Breast epithelium (tissue), 4 donors: ENCODE measurements at places on chromosomes 4 and X.

DNA sequence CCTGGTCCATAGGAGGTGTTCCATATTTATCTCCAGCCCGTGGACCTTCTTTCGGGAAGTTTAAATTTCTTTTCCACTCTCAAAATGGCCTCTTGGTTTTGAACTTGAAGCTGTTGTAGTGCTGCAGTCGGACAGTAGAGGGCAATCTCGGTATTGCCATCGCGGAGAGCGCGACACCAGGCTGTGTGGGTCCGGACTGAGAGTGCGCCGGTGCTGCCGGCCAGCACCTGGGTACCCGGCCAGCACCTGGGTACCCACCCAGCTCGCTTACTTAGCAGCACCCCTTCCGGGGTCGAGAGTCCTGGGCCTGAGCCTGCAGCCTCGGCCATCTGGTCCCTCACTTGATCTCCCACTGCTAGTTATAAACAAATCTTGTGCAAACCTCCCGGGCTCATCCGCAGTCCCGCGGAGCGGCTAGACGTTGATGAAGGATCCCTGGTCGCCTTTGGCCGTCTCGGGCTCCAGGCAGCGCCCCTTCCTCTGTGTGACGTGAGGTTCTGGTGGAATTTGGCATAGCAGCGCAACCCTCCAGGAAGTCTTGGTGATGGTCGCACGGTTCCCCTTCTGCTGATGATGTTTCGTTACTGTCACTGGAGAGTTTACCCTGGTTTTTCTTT, 18.0 kb downstream of the FAM9A start:
- DNase-seq, result no peak

- no peak for DNase-seq
Measured at GRCh38 chrX:154310616-154311536, 15.3 kb downstream of the TKTL1 start.

- DNase-seq, result no peak
Measured at GRCh38 chr4:75727073-75727472, 2.7 kb downstream of the USO1 start.

GRCh38 chrX:39677978-39678791, 419.6 kb downstream of the BCOR start:
- no peak for DNase-seq

DNA sequence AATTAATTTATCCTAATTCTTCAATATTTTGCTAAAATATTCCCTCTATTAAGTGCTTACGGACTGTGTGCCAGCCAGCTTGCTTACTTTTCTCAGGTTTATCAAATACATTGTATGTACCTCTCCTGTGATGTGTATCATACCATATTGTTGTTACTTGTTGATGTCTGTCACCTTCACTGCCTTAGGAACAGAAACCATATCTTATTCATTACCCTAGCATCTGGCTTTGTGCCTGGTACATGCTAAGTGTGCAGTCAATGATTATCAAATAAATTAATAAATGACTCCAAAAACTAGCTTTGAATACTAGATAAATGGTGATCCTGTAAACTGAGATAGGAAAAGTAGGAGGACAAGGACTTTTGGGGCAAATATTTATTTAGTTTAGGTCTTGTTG, 6.9 kb downstream of the CLCN3 start:
- DNase-seq, result no peak

DNA sequence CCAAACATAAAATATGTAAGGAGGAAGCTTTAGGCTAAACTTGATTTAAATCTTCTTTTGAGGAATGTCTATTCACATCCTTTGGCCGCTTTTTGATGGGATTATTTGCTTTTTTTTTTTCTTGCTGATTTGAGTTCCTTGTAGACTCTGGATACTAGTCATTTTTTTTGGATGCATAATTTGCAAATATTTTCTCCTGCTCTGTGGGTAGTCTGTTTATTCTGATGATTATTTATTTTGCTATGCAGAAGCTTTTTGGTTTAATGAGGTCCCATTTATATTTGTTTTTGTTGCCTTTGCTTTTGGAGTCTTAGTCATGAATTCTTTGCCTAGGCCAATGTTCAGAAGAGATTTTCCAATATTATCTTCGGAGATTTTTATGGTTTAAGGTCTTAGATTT, 144.9 kb downstream of the MAGEC2 start:
- no peak for DNase-seq

- DNase-seq, result no peak
Measured at GRCh38 chr4:143438710-143439109, 74.8 kb upstream of the SMARCA5 start.

- DNase-seq, result no peak
Measured at GRCh38 chr4:75376543-75376942, 137.7 kb downstream of the RCHY1 start.

DNA sequence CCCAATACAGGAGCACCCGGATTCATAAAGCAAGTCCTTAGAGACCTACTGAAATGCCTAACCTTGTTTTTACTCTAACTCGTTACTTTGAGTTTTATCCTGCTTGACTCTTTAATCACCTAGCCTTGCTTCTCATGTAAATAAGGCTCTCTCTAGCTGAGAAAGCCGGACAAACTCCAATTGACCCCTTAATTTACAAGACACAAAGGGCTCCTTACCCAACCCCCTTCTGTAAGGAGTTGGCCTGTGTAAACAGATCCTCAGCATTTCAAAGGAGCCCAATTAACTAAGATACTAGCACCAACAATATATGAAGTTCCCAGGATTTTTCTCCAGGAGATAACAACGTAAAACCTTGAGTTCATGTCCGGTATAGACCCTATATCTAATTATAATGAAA, 61.7 kb downstream of the CT47B1 start:
- no peak for DNase-seq

GRCh38 chr4:165874072-165874790, 1.2 kb downstream of the TLL1 start:
- DNase-seq, result no peak

DNA sequence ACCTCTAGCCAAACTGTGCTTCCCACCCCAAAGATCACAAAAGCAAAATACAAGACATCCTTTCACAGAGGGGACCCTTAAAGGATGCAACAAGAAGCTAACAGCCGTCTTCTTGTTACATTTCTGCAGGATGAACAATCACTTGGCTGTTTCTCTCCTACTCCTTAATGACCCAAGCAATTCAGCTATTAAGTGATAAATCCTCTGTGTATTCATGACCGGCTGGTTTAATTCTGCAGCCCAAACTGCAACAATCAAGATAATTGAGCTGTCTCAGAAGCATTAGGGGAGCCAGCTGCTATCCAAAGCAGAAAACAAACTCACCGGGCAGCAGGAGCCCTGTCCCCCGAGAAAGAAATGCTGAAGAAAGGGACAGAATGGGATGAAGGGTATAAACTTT, 85.9 kb upstream of the ACSL4 start:
- no peak for DNase-seq

DNA sequence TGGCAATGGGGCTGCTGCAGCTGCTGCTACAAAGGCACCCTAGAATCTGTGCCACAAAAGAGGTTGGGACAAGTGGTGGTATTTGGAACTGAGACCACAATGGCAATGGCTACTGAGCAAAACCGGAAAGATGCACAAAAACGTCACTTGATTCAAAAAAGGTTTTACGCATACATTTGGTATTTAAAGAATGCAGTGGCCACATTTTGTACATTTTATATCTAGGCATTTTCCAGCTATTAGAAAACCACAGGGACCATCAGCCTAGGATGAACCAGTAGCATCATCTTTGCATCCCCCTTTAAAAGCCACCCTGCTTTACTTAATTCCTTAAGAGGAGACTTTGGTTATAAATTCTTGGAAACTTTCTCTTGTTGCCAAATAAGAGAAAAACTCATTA, 104.8 kb upstream of the CXCL13 start:
- no peak for DNase-seq

GRCh38 chrX:31658360-31658759, 586.5 kb upstream of the FTHL17 start:
- no peak for DNase-seq

DNA sequence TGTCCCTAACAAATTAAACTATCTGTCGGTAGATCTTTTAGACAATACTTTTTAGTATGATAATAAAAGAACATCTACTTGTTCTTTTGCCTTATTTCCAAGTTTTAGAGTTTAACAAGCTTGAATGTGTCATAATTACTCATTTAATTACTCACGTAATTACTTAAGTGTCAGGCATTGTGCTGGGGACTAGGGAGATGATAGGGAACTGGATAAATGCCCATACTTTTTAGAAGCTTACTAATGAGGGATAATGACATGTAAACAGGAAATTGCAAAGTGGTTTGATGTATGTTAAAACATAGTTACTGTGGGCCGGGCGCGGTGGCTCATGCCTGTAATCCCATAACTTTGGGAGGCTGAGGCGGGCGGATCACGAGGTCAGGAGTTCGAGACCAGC, 158.3 kb downstream of the DMD start:
- no peak for DNase-seq

GRCh38 chr4:183429489-183429888, 14.9 kb upstream of the CDKN2AIP start:
- no peak for DNase-seq

DNA sequence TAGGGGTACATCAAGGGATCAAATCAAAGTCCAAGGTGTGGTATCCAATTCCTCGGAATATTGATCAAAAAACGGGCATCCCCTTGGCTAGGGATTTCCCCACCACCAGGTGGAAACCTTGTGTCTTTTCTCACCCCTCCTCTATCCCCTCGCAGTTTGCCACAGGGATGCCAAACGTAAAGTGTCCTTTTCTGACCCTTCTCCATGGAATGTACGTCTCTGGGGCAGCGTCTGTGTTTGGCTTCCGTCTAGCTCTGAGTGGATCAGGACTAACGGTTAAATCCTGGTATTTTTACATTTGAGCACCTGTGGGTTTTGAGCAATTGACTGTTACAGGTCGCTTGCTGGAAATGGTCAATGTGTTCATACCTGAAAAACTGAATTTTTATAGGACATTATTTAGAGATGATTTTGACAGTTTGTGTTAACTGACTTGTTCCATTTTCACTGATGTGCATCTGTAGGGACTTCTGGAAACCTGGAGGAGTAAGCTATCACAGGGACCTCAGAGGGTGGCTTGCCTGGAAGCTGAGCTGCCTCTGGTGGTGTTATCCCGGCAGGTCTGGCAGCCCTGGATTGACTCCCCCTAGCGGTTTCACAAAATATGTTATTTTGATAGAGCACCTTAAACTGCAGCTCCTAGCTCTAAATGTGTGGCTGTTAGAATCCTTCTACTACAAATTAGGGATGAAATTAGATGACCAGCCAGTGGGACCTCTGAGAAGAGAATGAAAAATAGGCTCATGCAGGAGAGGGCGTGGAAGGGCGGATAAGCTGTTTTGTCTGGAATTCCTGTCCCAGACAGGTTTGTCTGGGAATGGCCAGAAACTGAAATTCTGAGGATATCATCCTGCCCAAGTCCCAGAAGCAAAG, 8.8 kb upstream of the MGST2 start:
- DNase-seq, result peak; percentile 37

GRCh38 chrX:71216485-71216884, 6.5 kb upstream of the GJB1 start:
- no peak for DNase-seq

- no peak for DNase-seq
Measured at GRCh38 chr4:8409264-8410065, 31.1 kb downstream of the ACOX3 start.

DNA sequence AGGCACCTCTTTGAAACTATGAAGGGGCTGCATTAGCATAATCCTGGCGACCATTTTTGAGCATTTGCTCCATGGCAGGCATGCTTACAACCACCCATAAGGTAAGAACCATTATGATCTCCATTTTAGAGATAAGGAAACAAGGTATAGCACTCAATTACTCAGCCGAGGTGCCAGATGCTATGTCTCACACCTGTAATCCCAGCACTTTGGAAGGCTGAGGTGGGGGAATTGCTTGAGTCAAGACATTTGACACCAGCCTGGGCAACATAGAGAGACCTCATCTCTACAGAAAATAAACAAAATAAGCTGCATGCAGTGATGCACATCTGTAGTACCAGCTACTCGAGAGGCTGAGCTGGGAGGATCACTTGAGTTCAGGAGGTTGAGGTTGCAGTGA, 43.6 kb downstream of the TIGD4 start:
- DNase-seq, result no peak

- DNase-seq, result no peak
Measured at GRCh38 chr4:101944649-101945048, 154.1 kb downstream of the BANK1 start.

DNA sequence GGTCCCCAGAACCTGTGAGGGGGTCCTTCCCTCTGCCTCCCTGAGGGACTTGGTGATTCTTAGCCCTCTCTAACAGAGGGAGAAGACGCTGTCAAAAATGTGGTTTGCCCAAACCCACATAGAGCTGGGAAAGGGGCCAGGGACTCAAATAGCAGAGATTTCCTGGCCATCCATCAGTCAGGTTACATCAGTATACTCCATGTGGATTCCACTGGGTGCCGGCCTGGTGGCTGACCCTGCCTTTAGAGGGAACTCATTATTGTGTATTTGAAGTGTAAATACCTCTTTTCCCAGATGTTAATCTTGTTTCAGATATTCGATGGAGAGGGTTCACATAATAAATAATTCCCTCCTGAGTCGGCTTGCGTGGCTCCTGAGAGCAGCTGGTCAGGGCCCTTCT, 130.3 kb downstream of the TBL1X start:
- no peak for DNase-seq

DNA sequence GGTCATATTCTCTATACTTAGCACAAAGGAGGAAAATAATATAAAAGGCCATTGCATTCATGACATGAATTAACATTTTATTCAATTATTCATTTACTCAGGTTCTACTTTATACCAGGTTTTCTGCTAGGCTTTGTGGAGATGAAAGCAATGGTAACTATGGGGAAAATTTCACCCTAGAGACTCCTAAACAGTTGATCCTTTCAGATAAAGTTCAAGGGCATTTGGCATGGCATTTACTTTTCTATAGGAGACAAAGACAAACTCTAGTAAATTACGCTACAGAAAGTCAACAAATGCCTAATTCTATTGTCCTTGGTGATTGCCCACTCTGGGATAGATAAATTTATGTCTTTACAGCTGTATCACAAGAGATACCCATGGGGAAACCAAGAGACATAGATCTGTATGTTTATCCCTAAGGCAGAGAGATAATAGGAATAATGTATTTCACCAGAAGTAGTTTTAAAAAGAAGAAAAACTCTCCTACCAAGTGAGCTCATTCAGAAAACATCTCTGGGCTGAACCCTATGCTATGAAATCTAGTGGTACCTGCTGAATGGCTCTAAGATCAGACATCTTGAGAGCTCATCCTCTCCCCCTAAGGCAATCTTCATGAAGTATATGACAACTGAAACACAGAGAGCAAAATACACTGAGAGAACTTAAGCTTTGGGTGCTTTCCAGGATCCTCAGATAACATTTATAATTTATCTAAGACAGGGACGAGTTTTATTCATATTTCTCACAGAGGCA, 316.7 kb downstream of the ANTXR2 start:
- DNase-seq, result no peak

DNA sequence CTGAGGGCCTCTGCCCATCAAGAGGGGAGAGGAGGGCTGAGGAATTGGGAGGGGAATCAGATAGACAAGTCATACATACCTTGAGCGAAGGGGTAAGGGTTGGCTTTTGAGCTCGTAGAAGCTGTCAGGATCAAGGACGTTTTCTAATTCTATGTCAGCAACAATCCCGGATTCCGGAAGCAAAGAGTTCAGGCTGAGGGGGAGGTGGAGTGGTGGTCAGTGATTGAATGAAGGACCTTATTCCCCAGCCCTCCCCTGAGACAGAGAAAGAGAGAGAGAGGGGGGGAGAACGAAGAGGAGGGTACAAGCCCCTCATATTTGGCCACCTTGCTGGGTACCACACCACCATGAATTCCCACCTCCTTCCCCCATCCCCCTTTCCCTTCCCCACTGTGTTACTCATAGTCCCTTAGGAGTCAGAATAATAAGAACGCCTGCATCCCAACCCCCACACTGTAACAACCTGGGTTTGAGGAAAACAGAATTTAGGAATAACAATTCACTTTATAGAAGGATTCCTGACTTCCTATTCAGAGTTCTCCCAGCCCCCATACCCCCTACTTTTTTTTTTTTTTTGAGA, 2.7 kb downstream of the TFE3 start:
- no peak for DNase-seq

GRCh38 chr4:142035566-142035965, 399.2 kb downstream of the IL15 start:
- DNase-seq, result no peak
